ENCODE measurements at places on chromosomes 16 and 17.

DNA sequence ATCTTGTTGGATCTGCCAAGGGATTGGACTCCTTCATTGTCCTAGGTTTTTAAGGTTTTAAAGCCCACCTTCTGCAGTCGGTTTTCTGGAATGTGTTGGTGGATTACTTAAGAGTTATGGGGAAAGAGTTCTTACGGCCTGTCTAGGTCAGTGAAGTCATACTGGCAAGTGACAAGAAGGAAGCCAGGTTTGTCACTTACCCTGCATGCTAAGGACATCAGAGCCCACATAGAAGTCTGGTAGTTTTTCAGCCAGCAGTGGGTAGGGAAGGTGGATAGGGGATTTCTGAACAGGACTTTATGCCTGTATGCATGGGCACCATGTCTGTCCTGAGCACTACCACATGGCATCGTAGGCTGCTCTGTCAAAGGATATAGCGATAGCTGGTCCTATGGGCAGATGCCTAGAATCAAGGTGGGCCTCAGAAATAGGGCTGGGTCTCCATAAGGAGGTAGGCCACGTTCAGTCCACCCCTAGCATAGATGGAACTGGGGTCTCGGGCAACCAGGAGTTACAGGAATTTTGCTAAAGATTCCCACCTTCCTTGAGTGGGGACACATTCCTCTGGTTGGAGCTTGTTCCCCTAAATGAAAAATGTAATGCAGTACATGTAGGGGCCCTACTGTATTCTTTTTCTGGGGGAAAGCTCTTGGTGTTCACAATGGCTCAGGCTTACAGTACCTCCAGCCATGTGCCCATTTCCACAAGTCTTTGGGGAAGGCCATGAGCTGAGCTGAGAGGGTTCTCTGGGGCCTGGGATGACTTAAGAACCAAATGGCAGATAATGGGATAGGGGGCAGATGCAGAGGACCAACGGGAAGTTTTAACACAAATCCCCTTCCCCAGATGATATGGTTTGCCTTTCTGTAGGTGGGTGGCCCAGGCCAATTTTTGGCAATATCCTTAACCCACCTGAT lies 27.5 kb downstream of the TRPV2 start:
- no peak for DNase-seq

- no peak for DNase-seq
These were observed 65.4 kb upstream of the RASL10B start for GRCh38 chr17:35666070-35666469.

GRCh38 chr17:78903101-78903779 lies at the start of gene CEP295NL:
Gene CEP295NL, minus strand, starts transcription at chr17:78903201. Its CDS starts 1,373 bp downstream, at chr17:78901828.
- DNase-seq, result peak; percentile 96

DNA sequence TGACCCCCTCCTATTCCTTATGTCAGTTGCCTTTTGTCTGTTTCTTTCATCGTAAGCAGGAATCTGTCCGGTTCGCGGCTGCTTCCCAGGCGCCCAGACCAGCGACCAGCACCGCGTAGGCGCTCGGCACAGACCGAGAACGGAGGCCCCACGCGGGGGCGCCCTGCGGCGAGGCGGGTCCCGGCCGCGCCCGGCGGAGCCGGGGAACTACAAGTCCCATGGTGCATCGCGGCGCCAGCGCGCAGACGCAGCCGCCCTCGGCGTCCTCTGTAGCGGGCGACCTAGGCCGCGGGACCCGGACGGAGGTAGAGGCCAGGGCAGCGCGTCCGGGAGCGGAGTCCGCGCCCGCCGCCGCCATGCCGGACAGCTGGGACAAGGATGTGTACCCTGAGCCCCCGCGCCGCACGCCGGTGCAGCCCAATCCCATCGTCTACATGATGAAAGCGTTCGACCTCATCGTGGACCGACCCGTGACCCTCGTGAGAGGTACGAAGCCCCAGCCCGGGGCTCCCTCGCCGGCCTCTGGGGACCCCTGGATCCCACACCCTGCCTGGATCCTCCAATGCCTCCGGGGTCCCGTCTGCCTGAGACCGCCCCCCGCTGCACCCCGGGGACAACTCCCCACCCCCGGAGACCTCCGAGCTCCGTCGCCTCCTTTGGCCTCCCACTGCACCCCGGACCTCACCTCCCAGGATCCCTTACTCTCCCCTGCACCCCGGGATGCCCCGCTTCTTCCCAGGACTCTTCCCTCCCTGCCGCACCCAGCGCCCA lies at the start of gene NDUFB10:
NDUFB10 (plus strand) TSS at position 270 of the 771 bp plus-strand sequence; CDS start at position 357, 87 bp downstream.
- peak; percentile 65 for DNase-seq

- DNase-seq, result no peak
These were observed 14.3 kb downstream of the NEUROD2 start for GRCh38 chr17:39593371-39593770.

- peak; percentile 99 for DNase-seq
These were observed 2.2 kb downstream of the NT5M start for GRCh38 chr17:17305281-17305801.

DNA sequence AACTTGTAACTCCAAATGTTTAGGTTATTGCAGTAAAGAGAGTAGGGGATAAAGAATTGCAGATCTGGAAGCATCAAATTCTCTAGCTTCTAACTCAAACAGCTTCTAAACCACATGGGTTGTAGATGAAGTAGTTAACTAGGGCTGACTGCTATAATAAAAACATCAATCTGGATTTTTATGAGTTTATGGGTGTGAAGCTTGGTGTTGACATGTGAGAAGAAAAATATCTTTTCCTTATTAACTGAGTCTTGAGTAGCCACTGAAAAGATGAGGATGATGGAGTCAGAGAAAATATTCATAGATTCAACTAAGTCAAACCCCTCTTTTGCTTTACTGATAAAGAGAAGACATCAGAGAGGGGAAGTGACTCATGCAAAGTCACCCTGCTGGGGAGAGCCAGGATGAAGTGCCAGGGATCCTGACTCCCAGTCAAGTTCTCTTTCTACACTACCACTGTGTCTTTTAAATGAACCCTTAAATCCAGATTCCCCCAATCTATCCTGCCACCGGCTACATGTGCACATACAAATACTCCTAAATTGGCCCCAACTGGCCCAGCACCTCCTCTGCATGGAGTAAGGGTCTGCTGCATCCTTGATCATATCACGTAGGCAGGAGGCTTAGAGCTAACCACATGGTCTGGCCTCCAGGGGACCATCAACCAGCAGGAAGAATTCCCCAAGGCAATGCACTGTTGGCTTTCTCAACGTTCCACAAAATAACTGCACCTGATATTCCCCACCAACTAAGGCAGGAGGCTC lies 264.0 kb upstream of the CCL2 start:
- DNase-seq, result no peak

DNA sequence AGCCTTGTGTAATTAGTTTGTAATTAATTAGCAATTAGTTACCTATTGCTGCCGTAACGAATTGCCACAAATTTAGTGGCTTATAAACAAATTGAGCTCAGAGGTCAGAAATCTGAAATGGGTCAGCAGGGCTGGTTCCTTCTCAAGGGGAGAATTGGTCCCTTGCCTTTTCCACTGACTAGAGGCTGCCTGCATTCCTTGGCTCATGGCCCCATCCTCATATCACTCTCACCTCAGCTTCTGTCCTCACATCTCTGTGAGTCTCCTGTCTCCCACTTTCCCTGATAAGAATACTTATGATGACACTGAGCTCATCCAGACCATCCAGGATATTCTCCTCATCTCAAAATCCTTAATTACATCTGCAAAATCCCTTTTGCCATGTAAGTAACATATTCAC lies 31.0 kb upstream of the NGFR start:
- no peak for DNase-seq

GRCh38 chr16:11235703-11235991 lies 20.4 kb downstream of the SOCS1 start:
- DNase-seq, result no peak

- no peak for DNase-seq
These were observed 18.7 kb downstream of the MPRIP start for GRCh38 chr17:17060930-17061329.

DNA sequence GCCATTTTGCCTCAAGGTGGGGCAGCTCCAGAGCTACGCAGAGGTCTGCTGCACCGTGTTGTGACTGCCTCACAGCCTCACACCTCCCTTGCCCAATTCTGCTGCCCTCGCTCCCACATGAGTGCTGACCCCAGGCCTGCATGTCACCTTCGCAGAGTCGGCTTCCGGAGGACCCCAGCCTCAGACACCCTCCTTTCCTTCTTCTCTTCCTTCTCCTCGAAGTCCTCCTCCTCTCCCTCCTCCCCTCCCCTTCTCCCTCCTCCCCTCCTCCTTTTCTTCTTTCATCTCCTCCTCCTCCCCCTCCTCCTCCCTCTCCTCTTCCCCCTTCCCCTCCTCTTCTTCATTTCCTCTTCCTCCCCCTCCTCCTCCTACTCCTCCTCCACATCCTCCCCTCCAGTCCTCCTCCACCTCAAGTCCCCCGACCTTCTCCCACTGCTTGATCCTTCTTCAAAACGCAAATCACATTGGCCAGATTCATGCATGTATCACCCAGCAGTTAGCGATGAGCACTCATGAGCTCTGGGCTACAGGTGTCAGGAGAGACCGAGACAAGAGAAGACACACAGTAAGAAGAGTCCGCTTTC lies 243.8 kb downstream of the RBFOX3 start:
- DNase-seq, result no peak

GRCh38 chr17:50550661-50551432 lies 3.9 kb downstream of the SPATA20 start:
- DNase-seq, result peak; percentile 90

Data from SHP77 (cell line).